ENCODE measurements at places on chromosomes 12 and 14.

DNA sequence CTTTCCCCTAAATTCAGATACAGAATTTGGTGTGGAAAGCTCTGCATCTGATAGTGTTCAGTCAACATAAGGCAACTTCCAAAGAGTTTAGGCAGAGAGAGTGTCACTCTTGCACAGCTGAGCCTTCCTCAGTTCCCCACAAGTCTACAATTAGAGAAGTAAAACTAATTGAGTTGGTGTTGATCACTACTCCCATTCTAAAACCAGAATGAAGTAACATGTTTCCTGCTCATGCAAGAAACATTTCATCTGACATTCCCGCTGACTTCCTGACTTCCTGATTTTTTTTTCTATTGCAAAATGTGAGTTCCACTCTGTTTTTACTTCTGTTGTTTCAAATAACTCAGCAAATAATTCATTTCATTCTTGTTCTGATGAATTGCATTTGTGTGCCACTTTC, 271.0 kb downstream of the ALG10B start:
- DNase-seq = no peak

DNA sequence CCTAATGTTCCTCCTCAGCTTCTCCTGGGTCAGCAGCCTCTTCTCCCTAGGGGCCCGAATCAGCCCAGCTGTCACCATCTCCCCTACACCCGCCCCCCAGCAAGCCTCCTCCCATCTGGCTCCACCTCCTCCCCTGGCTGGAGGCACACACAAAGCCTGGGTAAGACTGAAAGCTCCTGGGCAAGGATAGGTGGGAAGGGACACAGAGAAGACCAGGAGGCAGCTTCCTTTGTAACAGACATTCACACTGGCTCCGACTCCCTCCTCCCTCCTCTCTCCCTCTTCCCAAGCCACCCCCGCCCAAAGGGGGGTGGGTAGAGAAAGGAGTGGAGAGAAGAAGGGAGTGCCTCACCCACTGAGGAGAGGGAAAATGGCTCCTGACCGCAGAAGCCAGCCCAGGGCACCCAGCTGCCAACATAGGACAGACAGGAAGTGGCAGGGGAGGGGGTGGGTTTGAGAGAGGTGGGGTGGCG, 4.0 kb downstream of the CHD4 start:
- DNase-seq = no peak

- no peak for DNase-seq
Measured at GRCh38 chr12:55718624-55719275, 1.4 kb upstream of the RDH5 start.

GRCh38 chr12:24045816-24046257, 96.4 kb upstream of the SOX5 start:
- no peak for DNase-seq

- DNase-seq = no peak
Measured at GRCh38 chr12:28327722-28328121, 137.5 kb downstream of the CCDC91 start.

GRCh38 chr14:102965282-102965681, 42.8 kb downstream of the AMN start:
- DNase-seq = no peak

- DNase-seq = no peak
Measured at GRCh38 chr14:53167602-53168328, 14.6 kb upstream of the DDHD1 start.

GRCh38 chr12:41287500-41288141, 99.5 kb downstream of the PDZRN4 start:
- no peak for DNase-seq

DNA sequence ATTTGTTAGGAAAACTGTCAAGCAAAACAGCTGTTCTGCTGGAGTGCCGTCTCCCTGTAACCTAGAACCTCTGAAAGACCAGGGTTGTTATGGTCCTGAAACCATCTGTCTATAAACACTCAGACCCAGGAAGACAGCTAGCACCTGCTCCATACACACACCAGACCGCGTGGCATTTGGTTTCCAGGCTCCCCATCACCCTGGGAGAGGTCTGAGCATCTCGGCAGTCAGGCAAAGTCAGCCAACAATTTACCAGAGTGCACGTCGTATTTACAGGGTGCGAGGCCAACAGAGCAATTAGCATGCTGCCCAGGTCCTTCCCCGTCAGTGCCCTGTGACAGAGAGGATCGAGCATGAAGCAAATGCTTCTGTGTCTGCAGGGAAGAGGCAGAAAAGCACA, 272.5 kb downstream of the SLC15A4 start:
- no peak for DNase-seq

- DNase-seq = no peak
Measured at GRCh38 chr12:11728154-11728755, 78.8 kb downstream of the ETV6 start.

DNA sequence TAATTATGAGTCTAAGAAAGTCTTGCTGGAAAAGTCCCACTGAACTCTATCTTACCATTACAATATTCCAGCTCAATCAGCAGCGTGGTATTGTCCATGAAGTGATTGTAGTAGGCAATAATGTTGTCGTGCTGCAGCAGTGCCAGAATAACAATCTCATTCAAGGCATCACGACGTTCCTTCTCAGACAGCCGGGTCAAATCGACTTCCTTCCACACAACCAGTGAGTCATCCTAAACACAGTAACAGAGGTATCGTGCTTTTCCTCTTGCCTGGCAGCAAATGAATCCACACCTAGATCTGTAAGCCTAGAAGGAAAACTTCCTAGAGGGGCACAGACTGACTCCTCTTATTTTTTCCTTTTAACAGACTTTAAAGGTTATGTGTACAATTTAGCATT, 2.9 kb downstream of the NEK9 start:
- DNase-seq = peak; percentile 6

- DNase-seq = no peak
Measured at GRCh38 chr14:65373671-65374039, 38.9 kb upstream of the FUT8 start.

- no peak for DNase-seq
Measured at GRCh38 chr14:39218171-39218769, 15.4 kb upstream of the MIA2 start.

DNA sequence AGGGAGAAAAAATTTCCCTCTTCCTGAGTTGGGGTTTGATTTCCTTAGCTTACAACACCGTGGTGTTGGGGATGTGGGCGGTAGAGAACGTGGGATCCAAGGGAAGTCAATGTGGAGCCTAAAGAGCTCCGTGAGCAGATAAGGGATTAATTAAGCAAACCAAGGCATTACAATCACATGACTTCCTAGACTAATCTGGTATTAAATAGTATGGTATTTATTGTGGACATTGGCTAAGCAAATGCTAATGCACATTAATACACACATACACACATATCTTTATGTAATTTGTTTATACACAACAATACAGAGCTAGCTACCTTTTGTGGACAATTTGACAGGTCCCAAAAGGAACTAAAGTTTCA, 791 bp upstream of the RNF41 start:
- no peak for DNase-seq

GRCh38 chr12:54654926-54655325, 6.8 kb upstream of the DCD start:
- no peak for DNase-seq

- DNase-seq = no peak
Measured at GRCh38 chr14:103657471-103657870, 28.5 kb downstream of the KLC1 start.

DNA sequence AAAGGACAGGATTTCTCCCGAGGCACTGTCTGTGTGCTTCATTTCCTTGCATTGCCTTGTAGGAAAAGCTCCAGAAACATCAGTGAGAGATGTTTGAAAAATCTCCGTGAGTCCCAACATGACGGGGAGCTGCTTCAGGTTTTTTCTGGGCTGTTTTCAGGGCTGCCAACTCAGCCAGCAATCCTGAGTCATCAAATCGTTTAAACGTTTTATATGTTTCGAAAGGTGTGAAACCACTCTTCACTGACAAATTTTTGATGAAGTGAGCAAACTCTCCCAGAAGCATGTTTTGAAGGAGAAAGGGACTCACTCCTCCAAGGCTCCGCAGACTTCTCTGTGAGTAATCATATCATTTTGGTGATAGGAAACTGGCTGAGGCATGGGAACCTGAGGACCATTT, 240.5 kb downstream of the TMEM132C start:
- DNase-seq = no peak

DNA sequence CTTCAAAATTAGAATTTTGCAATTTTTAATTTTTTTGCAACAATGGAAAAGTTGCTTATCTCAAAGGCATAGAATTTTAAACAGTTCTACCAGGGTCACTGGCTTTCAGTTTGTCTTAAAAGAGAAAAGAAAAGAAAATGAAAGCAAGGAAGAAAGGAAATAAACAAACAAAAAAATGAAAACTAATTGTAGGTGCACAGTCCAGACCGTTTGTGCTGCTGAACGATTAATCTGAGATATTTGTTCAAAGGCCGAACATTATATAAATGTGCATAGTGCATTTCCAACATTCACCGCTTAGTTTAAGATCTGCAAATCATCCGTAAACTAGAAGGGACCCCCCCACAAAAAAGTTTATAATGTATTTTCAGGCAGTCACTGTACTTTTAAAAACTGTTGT, 5.5 kb upstream of the OTX2 start:
- DNase-seq = no peak

GRCh38 chr12:25257590-25258324, 7.0 kb upstream of the KRAS start:
- DNase-seq = no peak

DNA sequence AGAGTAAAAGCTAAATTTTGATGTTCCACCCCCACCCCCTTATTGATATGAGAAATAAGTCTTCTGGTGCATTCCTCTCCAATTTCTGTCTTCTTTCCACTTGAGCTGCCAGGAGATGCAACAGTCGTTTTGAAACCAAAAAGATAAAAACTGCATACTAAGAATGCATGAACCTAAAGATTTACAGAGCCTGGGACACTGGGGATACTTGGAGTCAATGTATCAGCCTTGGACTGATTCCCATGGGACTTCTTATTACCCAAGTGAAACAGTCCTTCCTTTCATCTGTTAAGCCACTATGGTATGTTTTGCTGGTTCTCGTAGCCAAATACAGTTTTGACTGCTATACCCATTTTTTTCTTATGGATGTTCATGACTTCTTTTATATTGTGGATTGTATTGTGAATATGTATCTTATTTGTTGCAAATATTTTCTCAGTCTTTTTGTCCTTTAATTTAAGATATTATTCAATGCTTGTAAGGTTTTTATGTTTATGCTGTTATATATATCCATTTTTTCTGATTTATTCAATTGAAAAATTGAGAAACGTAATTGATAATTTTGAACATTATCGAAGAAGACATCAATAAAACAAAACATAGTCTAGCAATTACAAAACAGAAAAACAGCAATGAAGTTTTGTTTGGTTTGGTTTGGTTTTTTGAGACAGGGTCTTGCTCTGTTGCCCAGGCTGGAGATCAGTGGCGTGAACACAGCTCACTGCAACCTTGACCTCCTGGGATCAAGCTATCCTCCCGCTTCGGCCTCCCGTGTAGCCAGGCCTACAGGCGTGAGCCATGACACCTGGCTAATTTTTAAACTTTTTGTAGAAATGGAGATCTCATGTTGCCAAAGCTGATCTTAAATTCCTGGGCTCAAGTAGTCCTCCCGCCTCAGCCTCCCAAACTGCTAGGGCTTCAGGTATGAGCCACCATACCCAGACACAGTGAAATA, 85.4 kb upstream of the ETV6 start:
- no peak for DNase-seq

- no peak for DNase-seq
Measured at GRCh38 chr14:103423050-103423461, 37.8 kb downstream of the MARK3 start.

DNA sequence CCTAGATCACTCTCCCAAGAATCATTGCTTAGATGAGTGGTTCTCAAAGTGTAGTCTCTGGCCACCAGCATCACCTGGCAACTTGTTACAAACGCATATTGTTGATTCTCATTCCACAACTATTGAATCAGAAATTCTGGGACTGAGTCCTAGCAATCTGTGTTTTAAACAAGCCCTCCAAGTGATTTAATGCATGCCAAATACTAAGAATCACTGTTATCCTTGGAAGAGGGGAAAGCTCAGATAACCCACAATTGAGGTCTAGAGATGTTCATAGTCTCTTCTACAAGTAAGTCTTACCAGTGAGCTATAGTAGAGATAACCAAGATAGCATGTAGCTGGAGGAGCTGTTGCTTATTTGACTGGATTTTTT, 666.6 kb downstream of the DIO2 start:
- no peak for DNase-seq
